ENCODE measurements at places on chromosomes 1 and 21. TPM values are rescaled to one million over a fixed set of nuclear protein-coding genes. Genes with fewer than 3 reads are reported as not detected.
A peak's percentile ranks its signal among the peaks of the same experiment; 100 is the strongest.

Gene GJB3
- not detected for polyA plus RNA-seq

GRCh38 chr1:169298441-169298840, 69.2 kb downstream of the NME7 start:
- H3K4me1 ChIP-seq, result no peaks in the 10 kb centered on the region
- H3K36me3 ChIP-seq, result peaks cover 25% of the 10 kb centered on the region
- H3K27ac ChIP-seq, result no peak overlapping the region
- no peak overlapping the region for H3K4me3 ChIP-seq

DNA sequence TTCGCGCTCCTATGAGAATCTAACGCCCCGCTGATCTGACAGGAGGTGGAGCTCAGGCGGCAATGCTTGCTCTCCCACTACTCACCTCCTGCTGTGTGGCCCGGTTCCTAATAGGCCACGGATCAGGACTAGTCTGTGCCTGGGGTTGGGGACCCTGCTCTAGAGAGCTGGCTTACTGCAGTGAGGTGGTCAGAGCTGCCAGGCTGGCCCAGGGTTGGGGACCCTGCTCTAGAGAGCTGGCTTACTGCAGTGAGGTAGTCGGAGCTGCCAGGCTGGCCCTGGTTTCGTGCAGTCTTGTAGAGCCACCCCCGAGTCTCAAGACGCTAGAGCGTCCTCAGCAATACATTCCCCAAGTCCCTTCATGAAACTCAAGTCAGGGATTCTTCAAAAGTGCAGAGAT, 27.5 kb downstream of the SLC37A1 start:
- no peak for DNase-seq
- no peaks in the 10 kb centered on the region for H3K36me3 ChIP-seq
- H3K27ac ChIP-seq, result no peak overlapping the region
- H3K4me1 ChIP-seq, result no peaks in the 10 kb centered on the region
- H3K27me3 ChIP-seq, result no peaks in the 10 kb centered on the region

DNA sequence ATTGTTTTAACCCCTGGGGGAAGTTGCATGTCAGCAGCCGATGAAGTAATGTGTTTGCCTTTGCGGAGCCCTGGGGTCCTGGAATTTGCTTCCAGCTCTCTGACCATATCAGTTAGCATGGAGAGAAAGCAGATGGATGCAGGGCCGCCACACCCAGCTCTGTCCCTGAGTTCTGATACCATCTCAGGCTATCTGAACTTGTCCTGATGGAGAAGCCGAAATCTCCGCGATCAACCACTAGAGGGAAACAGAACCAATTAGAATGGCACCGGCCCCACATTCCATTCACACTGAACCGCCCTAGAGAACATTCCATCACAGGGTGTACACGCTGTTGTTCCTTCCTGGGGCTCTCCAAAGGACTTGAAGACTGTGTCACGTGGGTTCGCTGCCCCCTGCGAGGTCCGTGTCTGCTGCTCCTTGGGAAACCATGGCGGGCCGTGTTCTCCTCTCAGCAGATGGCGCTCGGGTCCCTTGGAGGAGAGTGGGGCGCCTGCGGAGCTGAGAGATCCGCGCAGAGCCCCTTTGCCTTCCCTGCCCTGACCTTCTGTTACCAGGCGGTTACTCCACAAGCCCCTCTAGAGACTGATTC, 75.4 kb downstream of the ABCA4 start:
- no peaks in the 10 kb centered on the region for H3K36me3 ChIP-seq
- peak; percentile 72 for DNase-seq
- peaks cover 21% of the 10 kb centered on the region for H3K4me1 ChIP-seq
- no peak overlapping the region for H3K27ac ChIP-seq
- H3K4me3 ChIP-seq, result no peak overlapping the region

DNA sequence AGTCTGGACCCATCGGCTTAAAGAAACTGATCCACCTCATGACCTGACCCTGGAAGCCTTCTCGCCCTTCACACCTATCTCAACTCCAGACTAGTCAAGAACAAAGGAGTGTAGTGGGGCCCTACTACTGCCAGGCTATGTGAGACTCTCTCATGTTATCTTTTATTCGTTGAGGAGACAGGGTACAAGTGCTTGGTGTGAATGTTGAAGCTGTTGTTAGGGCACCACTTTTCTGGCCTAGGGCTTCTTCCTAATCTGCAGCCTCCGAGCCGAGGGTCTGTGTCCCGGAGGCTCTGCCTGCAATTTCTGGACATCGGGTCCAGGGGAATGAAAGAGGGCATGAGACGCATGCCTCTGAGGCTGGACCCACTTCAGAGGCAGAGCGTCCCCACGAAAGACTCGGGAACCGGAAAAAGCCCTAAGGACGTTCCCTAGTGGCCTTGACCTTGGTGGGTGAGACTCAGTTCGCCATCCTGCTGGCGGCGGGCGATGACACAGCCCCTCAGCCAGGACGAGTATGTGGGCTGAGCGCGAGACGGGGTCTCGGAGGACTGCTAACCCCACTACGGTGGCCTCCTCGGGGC, 671 bp downstream of the DNAJC11 start:
- DNase-seq, result no peak
- H3K36me3 ChIP-seq, result no peaks in the 10 kb centered on the region
- peak overlapping the region; percentile 68 for H3K27ac ChIP-seq
- no peaks in the 10 kb centered on the region for H3K27me3 ChIP-seq

- H3K4me1 ChIP-seq, result peaks cover 12% of the 10 kb centered on the region
- H3K27ac ChIP-seq, result no peak overlapping the region
- peaks cover 49% of the 10 kb centered on the region for H3K36me3 ChIP-seq
- DNase-seq, result no peak
Observed at GRCh38 chr1:85705940-85706339, 2.3 kb downstream of the ZNHIT6 start.

GRCh38 chr1:150210706-150211105, 25.2 kb downstream of the ANP32E start:
- H3K27me3 ChIP-seq, result no peaks in the 10 kb centered on the region
- H3K27ac ChIP-seq, result no peak overlapping the region
- H3K4me3 ChIP-seq, result no peak overlapping the region
- no peaks in the 10 kb centered on the region for H3K4me1 ChIP-seq
- DNase-seq, result no peak

DNA sequence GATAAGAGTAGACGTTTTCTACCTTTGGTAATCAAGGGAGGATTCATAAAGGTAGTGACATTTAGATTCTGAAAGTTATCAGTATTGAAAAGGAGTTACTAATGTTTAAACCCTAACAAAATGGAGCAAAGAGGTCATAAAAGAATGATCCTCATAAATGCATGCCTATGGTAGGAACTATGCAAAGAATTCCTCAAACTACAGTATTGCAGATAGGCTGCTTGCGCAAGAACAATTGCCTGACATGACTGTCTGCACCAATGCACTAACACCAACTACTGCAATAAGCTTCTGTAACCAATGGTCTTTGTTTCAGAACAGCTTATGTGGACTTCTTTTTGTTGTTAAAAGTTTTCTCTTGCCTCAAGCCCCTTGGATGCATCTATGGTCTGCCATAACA, 597.3 kb upstream of the ADGRL4 start:
- no peaks in the 10 kb centered on the region for H3K4me1 ChIP-seq
- H3K36me3 ChIP-seq, result no peaks in the 10 kb centered on the region
- no peak overlapping the region for H3K4me3 ChIP-seq
- no peaks in the 10 kb centered on the region for H3K27me3 ChIP-seq
- no peak for DNase-seq
- no peak overlapping the region for H3K27ac ChIP-seq

Gene NMNAT2
- polyA plus RNA-seq, result 0.06 TPM

DNA sequence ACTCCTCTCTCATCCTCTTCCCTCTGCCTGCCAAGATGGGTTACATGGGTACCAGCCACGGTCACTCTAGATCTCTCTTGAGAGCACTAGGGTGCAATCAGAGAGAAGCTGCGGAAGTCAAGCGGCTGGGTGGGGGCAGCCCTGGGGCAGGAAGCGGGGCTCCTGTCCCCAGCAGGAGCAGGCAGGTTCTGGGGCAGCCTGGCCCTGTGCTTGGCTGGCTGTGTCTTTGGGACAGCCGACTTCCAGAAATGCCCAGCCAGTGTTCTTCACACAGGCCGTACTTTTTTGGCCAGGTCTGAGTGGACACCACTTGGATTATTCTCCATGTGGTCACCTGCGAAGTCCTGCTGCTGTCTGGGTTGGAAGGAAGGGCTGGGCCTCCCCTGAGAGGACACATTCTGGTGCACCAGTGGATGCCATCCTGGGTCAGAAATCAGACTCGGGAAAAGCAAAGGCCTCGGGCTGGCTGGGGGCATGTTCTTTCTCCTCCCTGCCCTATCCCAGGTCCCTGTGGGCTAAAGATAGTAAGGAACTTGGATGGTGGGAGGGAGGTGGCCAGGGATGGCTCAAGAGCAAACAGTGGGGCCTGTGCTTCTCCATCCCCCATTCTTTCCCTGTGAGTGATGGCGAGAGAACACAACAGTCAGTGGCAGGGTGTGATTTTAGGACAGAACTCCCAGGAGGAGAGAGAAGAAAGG, 93.7 kb downstream of the ITPKB start:
- peaks cover 4% of the 10 kb centered on the region for H3K4me1 ChIP-seq
- no peak overlapping the region for H3K27ac ChIP-seq
- H3K27me3 ChIP-seq, result no peaks in the 10 kb centered on the region
- DNase-seq, result no peak

- H3K36me3 ChIP-seq, result no peaks in the 10 kb centered on the region
- H3K27ac ChIP-seq, result no peak overlapping the region
- no peak overlapping the region for H3K4me3 ChIP-seq
- H3K27me3 ChIP-seq, result no peaks in the 10 kb centered on the region
- H3K4me1 ChIP-seq, result no peaks in the 10 kb centered on the region
- no peak for DNase-seq
Observed at GRCh38 chr1:230542681-230543080, 99.6 kb upstream of the COG2 start.

DNA sequence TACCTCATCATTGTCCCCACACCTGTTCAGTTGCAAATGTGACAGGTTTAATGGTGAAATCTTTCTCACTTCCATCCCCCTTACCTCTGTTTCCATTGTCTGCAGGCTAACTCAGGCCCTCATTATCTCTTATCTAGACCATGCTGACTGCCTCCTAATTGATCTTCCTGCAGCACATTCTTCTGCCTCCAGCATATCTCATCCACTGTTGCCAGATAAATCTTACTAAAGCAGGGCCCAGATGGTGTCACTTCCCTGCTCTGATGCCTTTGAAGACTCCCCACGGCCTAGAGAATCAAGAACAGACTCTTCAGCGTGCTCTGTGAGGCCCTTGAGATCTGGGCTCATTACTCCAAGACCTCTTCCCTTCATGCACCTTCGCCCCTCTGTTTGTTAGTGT, 230.1 kb downstream of the DUSP10 start:
- no peaks in the 10 kb centered on the region for H3K27me3 ChIP-seq
- H3K27ac ChIP-seq, result peak overlapping the region; percentile 14
- no peaks in the 10 kb centered on the region for H3K36me3 ChIP-seq
- no peak overlapping the region for H3K4me3 ChIP-seq
- DNase-seq, result peak; percentile 43
- H3K4me1 ChIP-seq, result peaks cover 13% of the 10 kb centered on the region

DNA sequence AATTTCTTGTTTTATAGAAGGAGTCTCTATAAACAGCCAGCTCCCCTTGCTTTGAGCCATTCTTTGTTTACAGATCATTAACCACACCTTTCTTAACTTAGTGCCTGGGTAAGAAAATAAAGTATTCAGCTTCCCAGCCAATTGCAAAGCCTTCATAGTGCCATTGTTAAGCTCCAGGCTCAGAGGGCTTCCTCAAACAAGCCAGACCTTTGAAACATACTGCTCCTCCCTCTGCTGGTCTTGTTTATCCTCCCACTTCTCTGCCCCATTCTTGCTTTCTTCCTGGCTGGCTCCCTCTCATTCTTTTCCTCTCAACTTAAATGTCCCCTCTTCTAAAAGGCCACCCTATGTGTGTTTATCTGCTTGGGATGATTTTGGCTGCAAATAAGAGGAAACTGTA, 319.4 kb upstream of the ST6GALNAC5 start:
- H3K4me1 ChIP-seq, result peaks cover 20% of the 10 kb centered on the region
- no peak overlapping the region for H3K27ac ChIP-seq
- no peak for DNase-seq
- no peaks in the 10 kb centered on the region for H3K27me3 ChIP-seq
- H3K4me3 ChIP-seq, result no peak overlapping the region

DNA sequence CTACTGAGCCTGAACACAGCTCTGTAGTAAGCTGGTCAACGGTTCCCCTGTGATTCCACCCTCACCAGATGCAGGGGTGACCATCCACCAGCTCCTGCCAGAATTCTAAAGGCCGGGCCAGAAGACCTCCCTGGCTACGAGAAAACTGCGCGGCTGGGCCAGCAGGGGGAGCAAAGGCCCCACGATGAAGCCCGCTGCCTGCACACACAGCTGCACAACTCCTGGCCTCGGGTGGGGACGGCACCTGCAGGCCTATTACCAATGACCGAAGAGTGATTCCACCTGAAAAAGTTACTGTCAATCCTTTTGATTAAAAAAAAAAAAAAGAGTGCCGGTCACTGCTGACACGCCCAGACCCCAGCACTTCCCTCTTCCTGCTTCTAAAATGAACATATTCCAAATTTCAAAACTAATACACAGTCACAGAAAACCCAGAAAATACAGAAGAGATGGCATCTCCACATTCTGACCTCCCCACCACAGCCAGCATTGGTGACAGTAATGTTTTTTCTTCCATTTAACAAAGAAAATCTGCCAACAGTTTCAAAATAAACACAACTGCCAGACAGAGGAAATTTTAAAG, 49.8 kb upstream of the RIPK4 start:
- no peak overlapping the region for H3K4me3 ChIP-seq
- peaks cover 3% of the 10 kb centered on the region for H3K4me1 ChIP-seq
- peak; percentile 88 for DNase-seq
- no peak overlapping the region for H3K27ac ChIP-seq

Gene KRTAP22-2
- polyA plus RNA-seq, result not detected

Measured in SK-N-SH (cell line).